ENCODE measurements at places on chromosomes 7 and 10. TPM values are rescaled to one million over a fixed set of nuclear protein-coding genes. Genes with fewer than 3 reads are reported as not detected.

The ACTL6B gene
- not detected for polyA plus RNA-seq

The IFIT1B gene
- polyA plus RNA-seq, result not detected

The WDFY4 gene
- 1.2 TPM for polyA plus RNA-seq

The ZNF735 gene
- polyA plus RNA-seq, result not detected

The RSBN1L gene
- 7.9 TPM for polyA plus RNA-seq

The OR2A12 gene
- polyA plus RNA-seq, result not detected

The PRRT4 gene
- 0.96 TPM for polyA plus RNA-seq

The GIMAP6 gene
- 25.0 TPM for polyA plus RNA-seq

The INHBA gene
- 0.23 TPM for polyA plus RNA-seq

The LMOD2 gene
- polyA plus RNA-seq, result not detected

The NSUN5 gene
- polyA plus RNA-seq, result 13.8 TPM

The CTAGE4 gene
- polyA plus RNA-seq, result 3.0 TPM

The TPST1 gene
- polyA plus RNA-seq, result 3.6 TPM

The PLEKHS1 gene
- 11.0 TPM for polyA plus RNA-seq

The OR13A1 gene
- 0.10 TPM for polyA plus RNA-seq

The ZNF3 gene
- 18.8 TPM for polyA plus RNA-seq

The FAM241B gene
- 6.9 TPM for polyA plus RNA-seq

The GSTK1 gene
- polyA plus RNA-seq, result 158 TPM

The AKR1C8 gene
- not detected for polyA plus RNA-seq

The SPDYE8 gene
- polyA plus RNA-seq, result not detected

The SPDYE6 gene
- not detected for polyA plus RNA-seq

The GPR26 gene
- not detected for polyA plus RNA-seq

The C7orf33 gene
- not detected for polyA plus RNA-seq

The KDM7A gene
- polyA plus RNA-seq, result 8.4 TPM

The STN1 gene
- 22.4 TPM for polyA plus RNA-seq

The TMEM140 gene
- polyA plus RNA-seq, result 10.9 TPM

The KIF20B gene
- polyA plus RNA-seq, result 5.0 TPM

The PNLIPRP3 gene
- not detected for polyA plus RNA-seq

The PHKG1 gene
- not detected for polyA plus RNA-seq

The ZC3HAV1L gene
- 1.9 TPM for polyA plus RNA-seq

The FAM131B gene
- 2.0 TPM for polyA plus RNA-seq

The RASSF4 gene
- 7.8 TPM for polyA plus RNA-seq

The VWDE gene
- not detected for polyA plus RNA-seq
